ENCODE measurements at places on chromosomes 5 and 9.

DNA sequence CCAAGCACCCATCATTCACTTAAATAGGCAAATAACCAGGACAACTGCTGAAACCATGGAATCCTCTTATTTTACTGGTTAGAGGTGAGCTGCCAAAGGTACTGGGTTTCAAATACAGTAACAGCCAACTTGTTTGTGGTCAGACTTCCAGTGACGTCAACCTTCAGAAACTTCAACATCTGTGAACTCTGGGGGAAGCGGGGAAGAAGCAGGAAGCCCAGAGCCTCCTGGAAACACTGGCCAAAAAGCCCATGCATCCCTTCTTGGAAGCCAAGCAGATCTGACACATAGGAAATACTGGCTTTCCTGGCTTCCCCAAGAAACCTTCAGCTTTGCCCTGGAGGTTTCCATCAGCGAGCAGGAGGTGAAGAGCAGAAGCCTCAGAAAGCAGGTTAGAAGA lies 4.9 kb upstream of the FRRS1L start:
- no peak for DNase-seq

DNA sequence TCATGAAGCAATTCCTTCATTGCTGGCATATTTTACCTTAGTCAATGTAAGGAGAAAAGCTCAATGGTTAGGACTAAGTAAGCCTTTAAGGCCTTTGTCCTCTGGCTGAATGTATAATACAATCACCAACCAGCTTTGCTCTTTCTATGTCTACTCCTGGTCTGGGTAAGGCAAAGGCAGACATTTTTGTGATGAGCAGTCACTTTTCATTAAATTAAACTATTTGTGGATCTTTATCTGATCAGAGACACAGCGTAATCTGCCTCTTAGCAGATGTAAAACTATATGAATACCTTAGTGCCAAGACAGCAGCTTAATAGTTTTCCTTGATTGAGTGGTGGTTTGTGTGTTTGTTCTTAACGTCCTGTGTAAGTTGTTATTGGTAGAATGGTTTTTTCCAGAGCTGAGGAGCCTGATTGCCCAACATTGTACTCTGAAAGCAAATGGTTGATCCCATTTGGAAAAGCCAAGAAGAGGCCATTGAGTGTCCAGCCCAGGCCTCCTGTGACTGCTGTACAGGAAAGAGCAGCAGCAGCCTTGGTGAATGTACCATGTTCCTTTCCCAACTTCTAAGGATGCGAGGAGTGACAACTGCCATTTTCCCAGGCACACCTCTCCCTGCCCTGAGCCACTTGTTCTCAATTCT lies 16.5 kb upstream of the CXXC5 start:
- DNase-seq, result no peak

DNA sequence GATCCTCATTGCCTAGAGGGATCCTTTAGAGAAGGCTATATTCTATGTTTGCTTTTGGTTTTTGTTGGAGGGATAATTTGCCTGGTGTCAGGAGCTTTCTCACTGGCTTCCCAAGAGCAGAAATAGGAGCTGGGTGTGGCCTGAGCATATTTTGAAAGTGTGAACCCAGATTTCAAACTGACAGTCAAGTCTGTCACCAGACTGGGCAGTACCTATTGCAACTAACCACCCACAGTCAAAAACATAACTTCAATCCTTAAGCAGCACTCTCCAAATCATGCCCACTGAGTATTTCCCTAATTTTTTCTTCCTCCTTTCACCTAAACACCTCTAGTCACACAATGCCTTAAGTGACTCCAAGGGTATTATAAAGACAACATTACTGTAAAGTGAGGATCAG lies 278.4 kb downstream of the EBF1 start:
- no peak for DNase-seq

DNA sequence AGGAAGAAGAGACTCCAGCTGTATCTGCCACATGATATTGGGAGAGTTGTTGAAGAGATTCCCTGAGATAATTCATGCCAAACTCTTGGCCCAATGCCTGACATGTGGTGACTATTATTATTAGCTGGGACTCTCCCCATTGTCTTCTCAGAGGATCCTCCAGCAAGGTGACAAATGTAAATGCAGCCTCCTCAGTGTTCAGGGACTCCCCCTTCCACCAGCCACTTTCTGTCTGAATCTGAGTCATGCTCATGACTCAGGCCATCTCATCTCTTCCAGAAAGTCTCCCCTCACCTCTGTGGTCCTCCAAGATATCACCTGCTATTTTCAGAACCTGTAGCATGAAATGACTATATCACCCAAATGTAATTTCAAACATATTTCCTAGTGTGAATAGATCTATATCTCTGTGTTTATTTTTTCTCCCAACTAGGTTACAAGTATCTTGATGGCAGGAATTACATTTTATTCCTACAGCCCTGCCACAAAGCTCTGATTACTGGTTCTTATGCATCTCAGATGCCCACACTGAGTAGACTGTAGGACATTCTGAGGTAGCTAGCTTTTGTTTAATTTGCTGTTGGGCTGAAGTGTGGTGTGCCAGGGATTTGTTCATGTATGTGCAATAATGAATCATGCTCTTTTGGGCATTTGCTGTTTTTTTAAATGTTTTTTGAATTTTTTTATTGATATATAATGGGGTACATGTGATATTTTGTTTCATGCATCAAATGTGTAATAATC lies 126.6 kb upstream of the IL12B start:
- no peak for DNase-seq

DNA sequence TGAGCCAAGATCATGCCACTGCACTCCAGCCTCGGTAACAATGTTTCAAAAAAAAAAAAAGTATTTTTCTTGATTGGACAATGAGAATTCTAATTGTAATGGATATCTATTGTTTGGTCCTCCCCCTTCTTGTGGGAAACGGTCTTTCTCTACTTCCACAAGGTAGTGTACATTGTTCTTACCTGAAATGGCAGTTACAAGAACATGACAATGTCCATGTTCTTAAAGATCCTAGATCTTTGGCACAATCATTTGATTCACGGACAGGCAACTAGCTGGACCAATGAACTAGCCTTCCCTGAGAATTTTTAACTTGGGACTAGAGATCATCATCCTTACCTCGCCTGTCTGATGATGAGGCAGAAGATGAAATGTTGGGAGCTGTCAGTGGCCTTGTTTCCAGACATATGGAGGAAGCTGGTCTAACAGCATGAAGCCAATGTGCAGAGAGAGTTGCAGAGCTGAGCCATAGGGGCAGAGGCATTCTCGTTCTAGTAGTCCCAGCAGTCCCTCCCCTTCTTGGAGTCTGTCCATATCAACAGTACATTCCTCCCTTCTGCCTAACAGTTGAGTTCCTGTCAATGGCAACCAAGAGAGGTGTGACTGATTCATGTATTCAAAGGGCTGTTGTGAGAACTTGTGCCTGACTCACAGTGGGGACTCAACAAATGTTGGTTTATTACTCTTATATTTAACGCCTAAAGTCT lies 2.1 kb upstream of the MARCHF6 start:
- no peak for DNase-seq

DNA sequence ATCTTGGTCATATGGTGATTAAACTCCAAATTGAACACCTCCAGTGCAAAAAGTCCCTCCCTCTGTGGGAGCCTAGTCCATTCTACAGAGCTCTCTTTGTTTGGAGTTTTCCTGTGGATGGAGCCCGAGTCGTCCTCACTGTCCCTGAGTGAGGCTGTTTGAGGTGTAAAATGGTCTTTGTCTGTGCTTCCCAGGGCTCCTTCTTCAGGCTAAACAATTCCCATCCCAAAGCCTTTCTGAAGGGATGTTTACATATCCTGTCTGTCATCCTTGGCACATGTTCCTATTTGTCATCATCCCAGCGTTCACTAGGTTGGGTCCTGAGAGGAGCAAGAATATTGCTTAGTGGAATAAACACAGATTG lies 68.9 kb downstream of the COL27A1 start:
- no peak for DNase-seq

DNA sequence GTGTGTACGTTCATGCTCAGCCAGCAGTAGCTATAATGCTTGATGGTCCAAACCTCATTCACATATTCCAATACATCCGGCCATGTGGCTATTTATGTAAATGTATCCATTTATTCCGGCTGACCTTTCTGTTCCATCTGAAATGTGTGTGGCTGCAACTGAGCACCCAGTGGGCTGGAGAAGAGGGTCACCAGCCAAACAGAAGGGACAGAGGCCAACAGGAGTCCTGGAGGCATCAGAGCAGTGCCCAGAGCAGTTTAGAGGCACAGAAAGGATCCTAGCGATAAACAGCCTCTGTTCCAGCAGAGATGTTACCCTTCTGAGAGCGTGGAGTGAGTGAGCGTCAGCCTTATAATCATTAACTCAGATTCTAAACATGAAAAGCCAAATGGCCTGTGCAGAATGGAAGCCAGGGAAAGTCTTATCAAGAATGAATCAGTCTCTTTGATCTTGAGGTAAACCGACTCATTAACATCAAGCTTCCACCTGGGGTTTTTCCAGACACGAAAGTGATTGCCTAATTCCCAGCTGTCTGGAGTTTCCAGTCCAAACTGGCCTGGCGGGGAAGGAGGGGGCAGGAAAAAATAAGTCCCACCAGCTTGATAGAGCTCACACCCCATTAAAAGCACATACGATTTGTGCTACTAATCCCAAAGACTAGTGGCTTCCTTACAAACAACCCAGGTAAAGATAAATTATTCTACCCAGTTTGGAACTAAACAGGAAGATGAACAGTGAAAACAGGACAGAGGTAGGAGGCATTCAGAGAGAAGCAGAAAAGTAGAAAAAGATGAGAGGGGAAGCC lies 55.7 kb downstream of the SUSD1 start:
- no peak for DNase-seq

DNA sequence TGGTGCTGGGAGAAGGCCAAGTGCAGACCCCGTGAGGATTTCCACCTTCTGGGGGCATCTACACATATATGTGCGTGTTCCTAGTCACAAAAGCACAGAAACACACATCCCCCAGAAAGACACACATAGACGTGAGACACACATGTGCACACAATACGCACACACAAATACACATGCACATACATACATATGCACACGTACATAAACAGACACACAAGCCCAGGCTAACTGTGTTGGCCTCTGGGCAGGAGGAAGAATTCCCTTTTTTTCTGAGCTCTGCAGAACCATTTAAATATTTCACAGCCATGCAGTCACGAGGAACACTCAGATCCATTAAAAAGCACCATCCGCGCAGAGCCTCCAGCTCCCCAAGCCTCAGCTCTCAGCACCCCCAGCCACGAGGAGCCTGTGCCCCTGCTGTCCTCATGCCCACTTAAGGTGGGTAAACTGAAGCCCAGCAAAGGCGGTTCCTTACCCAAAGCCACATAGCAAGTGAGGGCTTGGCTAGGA lies 5.3 kb downstream of the NINJ1 start:
- no peak for DNase-seq

- no peak for DNase-seq
Observed at GRCh38 chr5:111668477-111669414, 88.2 kb downstream of the NREP start.

DNA sequence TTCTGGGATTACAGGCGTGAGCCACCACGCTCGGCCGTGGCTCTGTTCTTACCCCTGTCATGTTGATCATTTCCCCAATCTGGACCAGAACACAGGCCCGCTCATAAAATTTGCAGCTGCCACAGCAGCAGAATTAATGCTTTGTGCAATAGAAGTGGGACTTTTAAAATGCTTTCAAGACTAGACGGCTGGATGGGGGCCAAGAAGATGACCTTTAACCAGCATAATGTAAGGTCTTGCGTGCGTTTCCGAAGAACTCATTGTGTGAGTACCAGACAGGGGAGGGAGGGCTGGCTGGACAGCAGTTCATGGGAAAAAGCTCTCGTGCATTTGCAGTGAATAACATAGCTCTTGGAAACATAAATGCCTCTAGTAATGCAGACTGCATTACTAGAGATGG lies 3.5 kb upstream of the WDR38 start:
- no peak for DNase-seq

DNA sequence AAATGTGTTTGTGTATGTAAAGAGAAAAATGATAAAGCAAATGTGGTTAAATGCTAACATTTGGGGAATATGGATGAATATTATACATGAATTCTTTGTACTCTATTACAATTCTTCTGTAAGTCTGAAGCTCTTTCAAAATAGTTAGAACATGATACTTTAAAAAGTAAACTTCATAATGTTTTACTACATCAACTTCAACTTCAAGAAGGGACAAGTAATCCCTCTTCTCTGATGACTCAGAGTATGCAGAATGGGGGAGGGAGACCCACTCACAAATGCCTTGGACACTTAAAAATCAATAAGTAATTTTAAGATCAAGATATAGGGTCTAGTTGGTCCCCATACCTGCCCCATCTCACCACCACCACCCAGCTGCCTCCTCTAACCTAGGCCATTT lies 162.4 kb downstream of the ESM1 start:
- no peak for DNase-seq

- DNase-seq, result no peak
Observed at GRCh38 chr9:33159777-33160127, 7.4 kb downstream of the B4GALT1 start.

GRCh38 chr5:56206126-56206910 lies 26.8 kb downstream of the ANKRD55 start:
- DNase-seq, result no peak

GRCh38 chr5:177044641-177045040 lies 22.1 kb downstream of the ZNF346 start:
- DNase-seq, result no peak
